Stomach (tissue), 19 donors: ENCODE measurements at places on chromosomes 7 and 10. TPM values are rescaled to one million over a fixed set of nuclear protein-coding genes. Genes with fewer than 3 reads are reported as not detected.

TUBAL3 gene
- 11.3 TPM for total RNA-seq

CPN1 gene
- total RNA-seq = not detected

ATOH7 gene
- not detected for total RNA-seq

LBX1 gene
- not detected for total RNA-seq

EXOSC1 gene
- 27.0 TPM for total RNA-seq

NKX2-3 gene
- total RNA-seq = 0.45 TPM

HOXA6 gene
- total RNA-seq = 3.7 TPM

SUN3 gene
- not detected for total RNA-seq

DNA sequence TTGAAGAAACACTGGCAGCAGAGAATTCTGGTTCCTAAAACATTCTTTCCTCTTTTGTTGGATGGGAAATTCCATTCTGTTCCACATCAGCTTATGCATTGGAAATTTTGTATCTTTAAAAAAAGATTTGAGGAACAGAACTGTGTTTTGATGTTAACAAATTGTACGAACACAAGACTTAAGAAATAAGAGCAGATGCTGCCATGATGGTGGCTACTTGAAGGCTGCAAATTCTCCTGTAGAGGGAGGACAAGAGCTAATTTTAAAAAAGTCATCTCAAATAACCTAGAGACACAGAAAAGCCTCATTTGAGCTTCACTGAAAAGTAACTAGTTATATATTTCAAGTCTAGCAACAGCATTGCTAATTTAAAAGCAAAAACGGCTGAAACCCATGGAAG lies 29.8 kb downstream of the NDUFB2 start:
- DNase-seq = peak; percentile 29

DNA sequence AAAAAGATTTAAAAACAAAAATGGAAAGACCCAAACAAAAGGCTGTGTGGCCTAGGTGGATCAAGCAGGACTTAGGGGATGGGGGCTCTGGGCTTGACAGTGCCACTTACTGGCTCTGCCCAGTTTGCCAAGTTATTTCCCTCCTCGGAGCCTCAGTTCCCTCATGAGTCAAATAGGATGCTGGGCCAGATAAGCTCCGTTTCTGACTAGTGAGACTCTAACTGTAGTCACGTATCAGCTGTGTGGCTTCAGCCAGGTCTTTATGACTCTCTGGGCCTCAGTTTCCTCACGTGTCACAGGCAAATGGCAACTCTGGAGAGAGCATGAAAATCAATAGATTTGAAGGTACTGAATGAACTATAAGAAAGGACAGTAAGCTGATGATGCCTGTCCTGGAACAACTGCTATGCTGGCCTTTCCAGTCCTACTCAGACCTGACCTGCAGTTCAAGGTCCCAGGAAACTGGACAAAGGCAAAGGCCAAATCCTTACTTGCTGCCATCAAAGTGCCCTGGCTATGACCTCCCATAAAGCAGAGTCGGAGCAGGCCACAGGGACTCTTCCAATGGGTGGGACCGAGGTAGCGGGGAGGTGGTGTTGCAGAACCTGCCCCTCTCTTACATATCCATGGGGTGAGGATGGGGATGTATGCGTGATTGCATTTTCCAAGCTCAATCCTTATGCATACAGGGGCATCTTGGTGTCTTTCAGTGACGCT lies 27.0 kb downstream of the FAM53B start:
- DNase-seq = no peak

DNA sequence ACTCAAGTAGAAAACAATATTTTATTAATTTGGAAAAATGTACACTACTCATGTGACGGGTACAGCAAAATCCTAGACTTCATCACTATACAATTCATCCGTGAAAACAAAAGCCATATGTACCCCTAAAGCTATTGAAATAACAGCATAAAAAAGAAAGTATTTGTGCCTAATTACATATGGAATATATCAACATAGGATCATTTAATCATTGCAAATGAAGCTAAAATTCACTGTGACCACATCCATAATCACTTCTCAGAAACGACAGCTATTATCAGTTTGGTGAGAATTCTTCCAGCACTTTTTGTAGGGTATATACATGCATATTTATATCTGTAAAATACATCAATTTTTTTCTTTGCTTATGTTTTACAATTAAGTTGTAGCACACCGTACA lies 128.0 kb downstream of the ARL4A start:
- no peak for DNase-seq

GRCh38 chr7:40437498-40437897 lies 302.7 kb downstream of the SUGCT start:
- DNase-seq = no peak

GRCh38 chr7:95922191-95922590 lies 149.8 kb downstream of the DYNC1I1 start:
- DNase-seq = no peak

DNA sequence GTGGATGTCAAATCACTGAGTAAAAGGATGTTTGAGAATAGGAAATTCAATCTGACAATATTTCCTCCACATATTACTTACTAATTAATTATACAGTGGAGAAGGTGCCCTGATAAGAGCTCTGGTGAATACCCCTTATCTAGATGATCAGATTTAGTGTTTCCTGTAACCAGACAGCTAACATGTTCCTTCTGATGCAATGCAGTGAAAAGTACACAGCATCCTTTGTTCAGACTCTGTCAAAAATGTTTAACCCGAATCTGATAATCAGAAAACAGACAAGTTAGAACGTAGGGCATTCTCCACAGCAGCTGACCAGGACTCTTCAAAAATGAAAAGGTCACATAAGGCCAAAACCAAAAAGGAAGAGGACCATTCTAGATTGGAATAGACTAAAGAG lies 46.2 kb downstream of the WDR11 start:
- DNase-seq = no peak

- DNase-seq = peak; percentile 34
These were observed 634 bp downstream of the EZH2 start for GRCh38 chr7:148883266-148884048.

DNA sequence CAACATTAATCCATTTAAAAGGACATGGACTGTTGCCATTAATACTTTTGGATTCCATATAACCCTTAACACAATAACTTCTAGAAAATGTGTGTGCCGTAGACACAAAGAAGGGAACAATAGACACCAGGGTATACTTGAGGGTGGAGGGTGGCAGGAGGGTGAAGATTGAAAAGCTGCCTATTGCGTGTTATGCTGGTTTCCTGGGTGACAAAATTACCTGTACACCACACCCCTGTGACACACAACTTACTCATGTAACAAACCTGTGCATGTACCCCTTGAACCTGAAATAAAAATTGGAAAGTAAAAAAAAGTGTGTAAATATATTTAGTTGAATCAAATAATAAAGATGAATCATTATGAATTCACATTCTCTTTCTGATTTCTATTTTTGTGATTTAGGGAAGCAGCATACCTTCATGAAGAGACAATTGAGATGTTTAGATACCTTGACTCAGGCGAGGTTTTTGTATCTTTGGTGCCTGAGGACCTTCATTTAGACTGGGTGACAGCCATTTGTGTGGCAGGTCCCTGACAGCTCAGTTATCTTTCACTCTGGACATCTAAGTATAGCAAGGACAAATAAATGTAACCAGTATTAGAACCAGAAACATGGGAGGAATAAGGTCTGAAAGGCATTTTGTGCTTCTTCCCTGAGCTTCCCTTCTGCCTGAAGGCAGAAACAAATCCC lies 28.7 kb downstream of the GIMAP8 start:
- peak; percentile 35 for DNase-seq

GRCh38 chr7:133650069-133650468 lies 397.2 kb downstream of the EXOC4 start:
- no peak for DNase-seq
